ENCODE measurements at places on chromosomes 5 and 9. TPM values are rescaled to one million over a fixed set of nuclear protein-coding genes. Genes with fewer than 3 reads are reported as not detected.

IL17B gene
- polyA plus RNA-seq, result 1.1 TPM

PKD2L2 gene
- polyA plus RNA-seq, result 0.84 TPM

ARID3C gene
- polyA plus RNA-seq, result 0.21 TPM

SLC34A1 gene
- 138 TPM for polyA plus RNA-seq

DNA sequence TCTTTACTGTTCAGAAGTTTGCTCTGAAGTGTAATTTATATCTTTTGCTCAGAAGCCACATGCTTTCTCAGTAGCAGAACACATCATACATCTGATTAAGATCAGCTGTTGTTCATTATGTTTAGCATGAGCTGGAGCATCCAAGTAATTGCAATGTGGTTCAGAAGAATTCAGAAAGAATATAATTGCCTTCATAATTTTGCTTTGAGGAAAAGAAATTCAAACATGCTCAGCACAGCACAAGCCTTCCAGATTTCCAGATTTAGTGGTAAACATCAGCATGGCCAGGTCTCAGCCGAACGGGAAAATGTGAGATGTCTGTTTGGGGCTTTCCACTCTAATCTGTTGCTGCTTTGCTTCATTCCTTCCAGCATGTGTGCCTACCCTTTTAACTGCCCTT lies 65.9 kb downstream of the ITGA1 start:
- DNase-seq, result no peak

DNA sequence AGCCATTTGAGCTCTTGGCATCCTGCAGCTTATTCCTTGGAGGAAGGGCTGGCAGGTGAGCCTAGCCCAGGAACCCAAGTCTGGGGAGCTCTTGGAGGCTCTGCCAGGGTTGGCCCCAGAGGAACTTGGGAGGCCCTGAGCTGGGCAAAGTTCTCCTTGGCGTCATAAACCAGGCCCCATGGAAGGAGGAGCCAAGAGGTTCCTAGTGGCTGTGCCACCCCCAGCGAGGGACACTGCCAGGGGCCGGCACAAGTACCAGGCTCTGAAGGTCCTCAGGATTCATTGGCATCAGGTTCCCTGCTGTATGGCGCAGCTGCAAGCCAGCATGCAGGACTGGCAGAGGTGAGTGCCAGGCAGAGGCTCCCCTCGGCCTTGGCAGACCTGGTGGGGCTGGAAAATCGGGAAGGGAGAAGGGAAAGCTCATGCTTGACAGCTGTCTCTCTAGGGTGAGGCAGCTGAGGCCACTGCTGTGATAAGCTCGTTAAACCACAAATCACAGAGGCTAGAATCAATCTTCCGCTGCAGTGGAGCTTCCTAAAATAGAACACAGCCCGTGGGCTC lies 54.6 kb upstream of the SYNPO start:
- no peak for DNase-seq

DNA sequence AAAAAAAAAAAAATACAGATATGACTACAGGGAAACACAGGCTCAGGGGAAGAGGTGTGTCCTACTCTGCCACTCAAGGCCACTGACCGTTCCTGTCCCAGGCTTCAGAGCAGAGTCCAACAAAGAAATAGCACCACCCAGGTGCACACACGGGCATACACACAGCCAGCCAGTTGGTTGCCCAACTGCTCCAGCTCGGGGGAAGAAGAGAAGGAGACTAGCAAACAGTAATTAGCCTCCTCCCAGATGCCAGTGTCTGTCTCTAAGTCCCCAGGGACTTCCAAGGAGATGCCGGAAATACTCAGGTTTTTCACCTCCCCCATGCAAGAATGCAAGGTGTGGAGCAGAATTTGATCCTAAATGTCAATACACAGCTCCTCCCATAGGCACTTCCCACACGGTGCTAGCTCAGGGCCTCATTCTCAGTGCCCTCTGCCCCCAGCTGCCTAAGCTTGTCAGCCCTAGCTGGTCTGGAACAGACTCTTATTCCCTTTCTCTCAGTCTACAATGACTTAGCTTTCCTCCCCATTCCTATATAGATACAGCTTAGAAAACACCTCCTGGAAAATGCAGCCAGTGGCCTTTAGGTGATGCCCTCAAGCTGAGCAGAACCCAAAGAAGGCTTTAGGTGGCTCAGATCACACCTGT lies 1.7 kb downstream of the MYORG start:
- DNase-seq, result no peak

DNA sequence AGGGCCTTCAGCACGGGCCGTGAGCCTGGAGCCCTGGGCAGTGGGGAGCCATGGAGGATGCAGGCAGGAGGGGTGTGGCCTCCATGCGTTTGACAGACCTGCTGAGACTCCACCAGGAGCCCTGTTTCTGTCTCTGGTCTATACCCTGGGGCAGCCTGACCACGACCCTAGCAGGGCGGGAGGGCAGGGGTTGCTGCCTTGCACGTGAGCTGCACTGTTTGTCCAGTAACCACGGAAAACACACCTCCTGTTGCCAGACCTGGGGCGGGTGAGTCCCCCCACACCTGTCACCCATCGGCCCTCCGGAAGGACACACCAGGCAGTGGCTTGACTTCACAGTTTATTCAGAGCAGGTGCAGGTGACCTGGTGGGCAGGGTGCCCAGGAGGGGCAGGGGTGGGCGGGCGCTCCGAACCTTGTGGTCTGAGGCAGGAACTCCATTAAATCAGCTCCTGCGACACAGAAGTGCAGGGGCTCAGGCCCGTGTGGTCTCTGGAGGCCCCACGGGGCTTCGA lies 3.9 kb downstream of the LCN8 start:
- no peak for DNase-seq

- no peak for DNase-seq
These were observed 70.1 kb downstream of the RFX3 start for GRCh38 chr9:3455717-3456116.

DNA sequence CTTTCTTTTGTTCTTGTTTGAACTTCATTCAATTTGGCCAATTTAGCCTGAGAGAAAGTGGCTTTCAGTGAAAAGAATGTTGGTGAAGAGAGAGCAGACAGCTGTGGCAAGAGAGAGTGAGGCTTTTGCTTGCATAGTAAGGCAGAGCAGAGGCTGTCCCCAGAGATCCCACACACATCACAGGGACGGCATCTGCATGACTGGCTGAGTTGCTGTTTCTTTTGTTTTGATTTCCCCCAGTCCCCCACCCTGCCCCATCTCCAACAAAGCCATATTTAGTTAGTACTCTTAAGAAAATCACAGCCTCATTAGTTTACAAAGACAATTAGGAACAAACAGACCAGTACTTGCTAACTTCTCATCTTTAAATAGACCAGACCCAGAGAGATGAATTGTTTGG lies 363.9 kb upstream of the SEMA6A start:
- no peak for DNase-seq

GRCh38 chr5:68646144-68646543 lies 430.6 kb downstream of the PIK3R1 start:
- no peak for DNase-seq

- no peak for DNase-seq
These were observed 4.7 kb downstream of the TNFSF8 start for GRCh38 chr9:114925672-114926071.

DNA sequence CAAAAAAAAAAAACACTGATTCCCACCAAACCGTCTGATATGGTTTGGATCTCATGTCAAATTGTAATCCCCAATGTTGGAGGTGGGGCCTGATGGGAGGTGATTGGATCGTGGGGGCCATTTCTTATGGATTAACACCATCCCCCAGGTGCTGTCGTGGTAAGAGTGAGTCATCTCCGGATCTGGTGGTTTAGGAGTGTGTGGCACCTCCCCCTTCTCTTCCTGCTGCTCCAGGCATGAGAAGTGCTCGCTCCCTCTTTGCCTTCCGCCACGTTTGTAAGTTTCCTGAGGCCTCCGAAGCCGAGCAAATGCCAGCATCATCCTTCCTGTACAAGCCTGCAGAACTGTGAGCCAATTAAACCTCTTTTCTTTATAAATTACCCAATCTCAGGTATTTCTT lies 45.2 kb downstream of the HSD17B3 start:
- DNase-seq, result no peak

- DNase-seq, result peak; percentile 34
These were observed 26.2 kb upstream of the GPR151 start for GRCh38 chr5:146541958-146542849.

DNA sequence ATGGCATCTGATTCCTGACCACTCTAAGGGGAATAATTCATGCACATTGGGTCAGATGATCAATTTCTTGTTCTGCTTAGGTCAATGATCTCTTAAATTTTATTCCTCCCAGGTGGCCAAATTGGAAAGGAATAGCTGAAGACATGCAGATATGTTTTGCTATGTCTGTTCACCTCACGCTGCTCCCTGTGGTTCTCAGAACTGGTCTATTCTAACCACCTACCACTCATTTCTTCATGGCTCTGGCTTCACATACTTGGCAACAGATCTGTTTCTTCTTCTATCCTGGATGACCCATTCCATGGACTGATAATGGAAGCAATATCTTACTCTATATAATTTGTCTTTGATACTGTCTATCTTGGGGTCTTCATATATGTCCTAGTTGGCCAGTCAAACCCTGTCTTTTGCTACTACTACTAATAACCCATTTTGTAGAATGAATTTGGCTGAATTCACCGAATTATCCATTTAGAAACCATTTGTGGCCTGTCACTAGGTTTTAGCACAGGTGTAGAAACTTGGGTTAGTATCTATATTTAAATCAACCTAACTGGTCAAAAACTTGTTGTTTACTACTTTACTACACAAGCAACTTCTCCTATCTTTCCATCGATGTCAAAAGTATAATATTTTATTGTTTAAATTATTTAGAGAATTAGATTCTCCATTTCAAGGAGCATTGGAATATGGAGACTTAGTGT lies 650.9 kb downstream of the TLE4 start:
- DNase-seq, result no peak

- DNase-seq, result no peak
These were observed 1.2 kb upstream of the MEGF9 start for GRCh38 chr9:120715389-120715924.

DNA sequence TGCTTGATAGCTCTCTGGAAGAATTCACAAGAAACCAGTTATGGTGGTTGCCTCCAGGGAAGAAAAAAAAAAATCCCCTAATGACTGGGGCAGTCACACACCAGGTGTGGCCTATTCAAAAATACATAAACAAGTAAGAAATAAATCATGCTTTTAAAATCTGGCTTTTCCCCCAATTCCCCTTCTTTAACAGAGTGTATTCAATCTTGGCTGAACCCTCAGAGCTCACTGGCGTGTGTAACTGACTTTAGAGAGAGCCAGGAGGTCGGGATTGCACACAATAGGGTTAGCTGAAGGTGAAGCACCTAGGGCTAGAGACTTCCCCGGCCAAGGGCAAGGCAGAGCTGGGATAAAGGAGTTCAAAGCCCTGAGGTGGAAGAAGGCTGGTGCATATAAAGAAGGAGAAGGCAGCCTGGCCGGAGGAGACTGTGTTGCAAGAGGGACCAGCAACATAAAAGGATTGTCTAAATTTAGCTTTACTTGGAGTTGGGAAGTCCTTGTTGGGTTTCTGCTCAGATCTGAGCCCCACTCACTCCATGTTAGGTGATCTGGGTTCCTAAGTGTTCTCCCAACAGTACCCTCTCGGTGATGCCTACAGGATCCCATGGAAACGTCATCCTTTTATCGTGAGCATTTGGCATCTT lies 19.7 kb downstream of the FNBP1 start:
- DNase-seq, result no peak

- DNase-seq, result no peak
These were observed 177.9 kb downstream of the C9orf50 start for GRCh38 chr9:129442803-129443511.

GRCh38 chr5:160398806-160399205 lies 1.0 kb downstream of the FAM200C start:
- DNase-seq, result no peak

- DNase-seq, result no peak
These were observed 1.1 kb upstream of the DYNC2I2 start for GRCh38 chr9:128657796-128658195.

DNA sequence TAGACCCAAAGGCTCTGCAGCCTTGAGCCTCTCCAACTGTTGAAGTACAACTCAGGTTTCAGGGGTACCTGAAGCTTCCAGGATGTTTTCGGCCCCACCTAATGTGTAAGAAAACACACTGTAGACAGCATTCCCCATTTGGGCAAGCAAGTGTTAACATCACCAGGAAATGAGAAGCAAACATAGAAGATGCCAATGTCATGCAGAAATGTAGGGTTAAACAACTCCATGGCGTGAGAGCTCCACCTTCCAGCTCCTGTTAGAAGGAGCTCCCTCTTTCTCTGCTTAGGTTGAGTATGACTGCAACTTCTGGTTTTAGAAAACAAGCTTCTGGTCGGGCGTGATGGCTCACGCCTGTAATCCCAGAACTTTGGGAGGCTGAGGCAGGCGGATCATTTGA lies 31.0 kb upstream of the DENND1A start:
- DNase-seq, result no peak
